ENCODE measurements at places on chromosomes 3 and 15.

DNA sequence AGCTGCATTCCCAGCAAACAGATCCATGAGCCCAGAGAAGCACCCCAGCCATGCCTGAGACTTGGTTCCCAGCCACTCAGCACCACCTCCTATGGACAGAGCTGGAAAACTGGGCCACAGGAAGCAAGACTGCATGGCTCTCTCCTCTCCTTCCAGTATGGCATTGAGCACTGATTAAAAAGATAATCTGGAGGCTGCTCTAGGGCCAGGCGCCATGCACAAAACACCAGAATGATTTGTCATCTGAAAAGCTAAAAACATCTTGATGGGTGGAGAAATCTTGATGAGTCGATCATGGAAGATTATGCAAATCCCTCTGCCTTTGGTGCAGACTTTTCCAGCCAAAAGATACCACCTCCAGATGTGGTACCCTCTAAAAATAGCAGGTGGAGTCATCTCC, 62.7 kb upstream of the MRPS22 start:
- DNase-seq, result no peak

- no peak for DNase-seq
Measured at GRCh38 chr3:25287291-25287884, 140.7 kb upstream of the RARB start.

DNA sequence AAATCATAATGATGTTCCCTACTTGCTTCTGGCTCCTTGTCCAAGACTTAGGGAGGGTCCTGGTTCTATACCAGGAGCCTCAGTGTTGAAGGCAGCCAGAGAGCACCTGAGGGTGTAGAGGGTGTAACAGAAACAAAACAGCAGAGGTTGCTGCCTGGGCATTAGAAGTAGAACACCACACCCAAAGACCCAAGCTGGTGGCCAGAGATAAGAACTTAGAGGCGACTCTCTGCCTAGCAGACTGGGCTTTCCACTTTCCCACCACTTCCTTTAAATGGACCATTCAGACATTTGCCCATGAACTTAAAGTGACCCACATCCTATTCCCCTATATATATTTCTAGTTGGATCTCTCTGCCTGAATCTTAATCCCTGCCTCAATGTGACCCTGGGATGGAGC, 189.8 kb downstream of the KLF13 start:
- no peak for DNase-seq

- no peak for DNase-seq
Measured at GRCh38 chr15:32730677-32731654, 13.2 kb downstream of the GREM1 start.

GRCh38 chr3:89586676-89587075, 479.3 kb downstream of the EPHA3 start:
- DNase-seq, result no peak

GRCh38 chr15:76576523-76577279, 240.1 kb downstream of the ISL2 start:
- DNase-seq, result no peak

DNA sequence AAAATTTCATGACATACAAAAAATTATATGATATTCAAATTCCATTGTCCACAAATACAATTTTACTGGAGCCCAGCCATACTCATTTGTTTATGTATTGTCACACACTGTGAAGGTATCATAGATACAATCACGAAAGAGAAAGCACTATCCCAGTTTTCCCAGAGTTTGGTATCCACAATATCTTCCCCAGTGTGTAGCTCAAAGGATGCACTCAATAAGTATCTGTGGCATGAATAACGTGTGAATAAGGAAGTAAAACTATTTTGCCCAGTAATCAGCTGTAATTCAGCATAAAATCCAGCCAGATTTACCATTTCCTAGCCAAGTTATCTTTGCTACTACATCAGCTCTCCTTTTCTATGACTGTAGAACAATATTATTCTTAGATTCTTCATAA, 131.3 kb upstream of the KCNMB2 start:
- DNase-seq, result no peak

GRCh38 chr3:31908391-31909097, 72.5 kb downstream of the OSBPL10 start:
- no peak for DNase-seq

DNA sequence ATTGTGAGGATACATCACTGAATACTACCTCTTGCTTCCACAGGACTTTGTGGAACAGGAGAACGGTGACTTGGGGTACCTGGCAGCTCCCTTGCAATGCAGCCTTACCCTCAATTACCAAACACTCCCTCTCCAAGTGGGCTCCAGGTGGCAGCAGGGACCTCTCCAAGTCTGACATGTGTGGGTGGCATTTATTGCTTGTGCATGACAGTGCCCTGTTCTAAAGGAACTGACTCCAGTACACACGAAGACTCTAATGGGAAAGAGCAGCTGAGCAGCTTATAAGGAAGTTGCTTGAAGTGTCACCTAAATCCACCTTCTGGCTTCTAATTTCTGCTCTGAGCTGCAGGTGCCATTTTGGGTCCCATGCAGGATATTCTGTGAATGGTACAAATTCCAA, 174.1 kb upstream of the SLCO3A1 start:
- DNase-seq, result no peak

DNA sequence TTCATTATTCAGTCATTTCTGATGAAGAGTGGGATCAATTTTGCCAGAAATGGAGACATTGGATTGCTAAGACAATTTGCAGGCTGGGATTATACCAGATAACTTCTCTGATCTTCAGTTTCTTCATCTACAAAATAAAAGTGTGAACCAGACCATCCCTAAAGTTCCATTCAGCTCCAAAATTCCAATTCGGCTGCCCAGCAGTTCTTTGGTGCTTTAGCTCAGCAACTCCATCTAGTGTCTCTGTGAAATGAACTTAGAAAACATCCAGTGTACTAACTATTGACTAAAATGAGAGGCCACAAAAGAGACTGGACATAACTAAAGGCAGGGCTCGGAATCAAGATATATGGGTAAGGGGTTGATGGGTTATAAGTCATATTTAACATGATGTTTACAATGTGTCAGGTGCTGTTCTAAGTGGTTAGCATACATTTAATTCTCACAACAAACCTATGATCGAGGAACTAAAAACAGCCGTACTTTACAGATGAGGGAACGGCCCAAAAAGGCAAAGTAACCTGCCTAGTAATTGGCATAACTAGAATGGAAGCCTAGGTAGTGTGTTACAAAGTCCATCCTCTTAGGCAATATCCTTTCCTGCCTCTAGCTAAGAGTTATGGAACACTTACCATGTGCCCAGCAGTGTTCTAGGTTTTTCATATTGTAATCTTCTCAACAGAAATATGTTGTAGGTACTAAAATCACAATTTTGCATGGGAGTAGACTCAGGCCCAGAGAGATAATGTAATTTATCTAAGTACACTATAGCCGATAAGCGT, 17.0 kb downstream of the THAP10 start:
- DNase-seq, result no peak

- DNase-seq, result no peak
Measured at GRCh38 chr3:100120693-100121092, 6.4 kb upstream of the FILIP1L start.

- DNase-seq, result no peak
Measured at GRCh38 chr15:27973886-27974285, 125.2 kb downstream of the OCA2 start.

DNA sequence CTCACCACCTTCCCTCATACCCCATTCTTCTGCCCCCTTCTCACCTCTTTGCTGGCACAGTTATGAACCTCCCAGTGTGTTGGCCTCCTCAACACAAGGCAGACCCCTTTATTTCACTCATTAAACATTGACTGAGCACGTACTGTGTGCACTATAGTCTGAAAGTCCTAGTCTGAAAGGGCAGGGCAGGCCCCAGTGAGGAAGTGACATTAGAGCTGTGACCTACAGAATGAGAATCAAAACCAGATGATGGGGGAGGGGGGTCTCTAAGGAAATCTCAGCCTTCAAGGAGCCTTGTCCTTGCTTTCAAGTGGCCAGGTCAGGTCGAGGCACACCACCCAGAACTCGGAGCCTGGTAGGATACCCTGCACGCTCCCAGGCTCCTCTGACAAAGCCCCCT, 3.5 kb downstream of the SLC28A1 start:
- no peak for DNase-seq

DNA sequence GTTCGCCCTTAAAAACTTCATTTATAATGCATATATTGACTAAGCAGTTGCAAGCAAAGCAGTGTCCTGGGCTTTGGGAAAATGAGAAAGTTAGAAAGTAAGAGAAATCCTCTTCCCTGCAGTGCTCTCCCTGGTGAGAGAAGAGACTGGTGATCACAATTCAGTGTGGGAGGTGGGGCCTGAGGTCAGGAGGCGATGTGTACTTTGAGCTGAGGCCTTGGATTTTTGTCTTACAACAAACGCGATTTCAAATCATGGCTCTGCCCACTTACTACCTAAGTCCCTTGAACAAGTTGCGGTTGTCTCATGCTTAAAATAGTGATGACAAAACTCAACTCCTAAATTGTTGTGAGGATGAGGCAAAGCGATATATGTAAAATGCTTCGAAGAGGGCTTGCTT, 316.3 kb upstream of the NECTIN3 start:
- no peak for DNase-seq

DNA sequence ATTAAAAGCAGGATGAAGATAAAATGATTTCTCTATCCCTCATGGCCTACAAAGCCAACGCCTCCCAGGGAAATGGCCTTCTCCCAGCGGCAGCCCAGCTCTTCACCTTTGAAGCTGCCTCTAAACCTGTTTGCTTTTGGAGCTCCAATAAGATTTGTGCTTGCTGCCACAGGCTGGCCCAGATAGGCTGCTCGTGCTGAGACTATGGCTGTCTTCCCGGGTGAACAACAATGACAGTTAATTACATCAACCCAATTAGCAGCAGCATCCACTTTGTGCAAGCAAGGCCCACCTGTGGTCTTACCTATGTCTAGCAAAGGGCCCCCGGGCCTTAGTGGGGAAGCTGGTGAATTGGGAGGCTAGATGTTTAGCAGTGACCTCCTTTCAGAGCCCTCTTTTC, 179.6 kb downstream of the P3H2 start:
- DNase-seq, result no peak

GRCh38 chr15:93418566-93418965, 329.6 kb upstream of the RGMA start:
- DNase-seq, result no peak

- DNase-seq, result no peak
Measured at GRCh38 chr15:35047528-35047927, 37.6 kb downstream of the NANOGP8 start.

DNA sequence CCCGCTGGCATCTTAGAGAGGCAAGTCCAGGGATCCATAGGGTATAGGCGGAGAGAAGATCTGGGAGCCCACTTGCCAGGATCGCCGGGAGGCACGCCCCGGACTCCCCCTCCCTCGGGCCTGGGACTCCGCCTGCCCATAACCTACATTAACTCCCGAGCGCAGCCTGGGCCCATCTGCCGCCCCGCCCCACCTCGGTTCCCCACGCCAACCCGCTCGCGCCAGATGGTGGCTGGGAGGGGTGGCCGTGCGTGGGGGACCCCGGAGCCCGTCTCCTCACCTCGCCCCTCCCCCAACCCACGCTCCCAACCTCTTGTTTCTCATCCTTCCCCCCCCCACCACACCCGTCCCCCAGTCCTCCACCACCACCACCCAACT, 1.7 kb upstream of the DLL4 start:
- DNase-seq, result no peak

GRCh38 chr15:91265416-91265940, 165.4 kb downstream of the SV2B start:
- no peak for DNase-seq

DNA sequence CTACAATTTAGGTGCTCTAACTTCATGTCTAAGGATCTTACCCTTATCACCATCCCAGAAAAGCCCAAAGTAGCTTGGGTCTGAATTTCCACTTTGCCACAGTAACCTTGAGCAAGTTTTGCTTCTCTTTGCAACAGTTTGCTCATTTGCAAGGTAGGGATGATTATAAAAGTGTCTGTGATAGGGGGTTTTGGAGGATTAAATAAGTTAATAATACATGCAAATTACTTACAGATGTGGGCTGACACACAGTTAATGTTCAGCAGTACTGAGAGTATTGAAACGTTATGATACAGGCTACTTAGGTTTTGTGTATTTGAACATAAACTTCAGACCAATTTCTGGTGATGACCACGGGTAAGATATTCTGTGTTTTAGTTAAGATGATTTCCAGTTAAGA, 444.7 kb upstream of the TPRG1 start:
- no peak for DNase-seq

- no peak for DNase-seq
Measured at GRCh38 chr3:40414270-40414669, 27.3 kb downstream of the ENTPD3 start.

- no peak for DNase-seq
Measured at GRCh38 chr3:122799322-122799721, 4.5 kb downstream of the SLC49A4 start.

GRCh38 chr15:43859546-43859945, 32.7 kb downstream of the WDR76 start:
- DNase-seq, result no peak

DNA sequence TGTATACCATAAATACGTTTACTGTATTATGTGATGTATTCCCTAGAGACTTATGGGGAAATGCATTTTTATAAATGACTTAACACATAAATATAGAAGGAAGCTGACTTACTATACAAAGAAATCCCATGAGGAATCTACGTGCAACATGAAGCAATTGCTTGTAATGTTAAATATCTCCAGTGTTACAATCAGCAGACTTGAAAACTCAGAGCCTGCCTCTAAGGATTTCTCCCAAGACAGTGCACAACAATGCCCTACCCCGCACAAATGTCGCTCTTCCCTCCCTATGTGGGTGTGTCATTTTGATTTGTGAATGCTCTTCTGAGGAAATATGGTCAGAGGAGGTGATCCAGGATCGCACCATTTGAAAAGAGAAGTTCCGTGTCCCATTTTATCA, 629.0 kb downstream of the NR2F2 start:
- no peak for DNase-seq

DNA sequence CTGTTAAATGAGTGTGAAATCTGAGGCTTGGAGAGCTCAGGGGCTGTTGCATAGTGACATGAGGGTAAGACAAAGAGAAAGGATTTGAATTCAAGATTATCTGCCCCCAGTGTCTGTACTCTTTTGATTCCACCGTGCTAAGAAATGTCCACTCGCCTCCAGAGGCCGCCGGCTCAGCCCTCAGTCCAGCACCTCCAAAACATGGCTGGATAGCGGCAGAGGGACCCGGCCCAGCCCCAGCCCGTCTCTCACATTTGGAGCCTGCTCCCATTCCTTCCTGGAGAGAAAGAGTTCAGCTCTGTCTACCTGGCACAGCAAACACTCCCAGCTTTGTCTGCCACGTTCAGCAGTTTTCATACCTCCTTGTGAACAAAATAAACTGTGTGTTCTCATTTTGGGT, 84.8 kb upstream of the IQSEC1 start:
- no peak for DNase-seq

GRCh38 chr3:58093574-58094195, 85.5 kb downstream of the FLNB start:
- DNase-seq, result peak; percentile 45

GRCh38 chr15:95132774-95133173, 901.4 kb downstream of the MCTP2 start:
- DNase-seq, result no peak

GRCh38 chr3:18442756-18443664, 17.9 kb upstream of the SATB1 start:
- DNase-seq, result no peak

GRCh38 chr15:47265686-47266085, 451.6 kb upstream of the SEMA6D start:
- DNase-seq, result no peak

GRCh38 chr15:92232317-92232716, 161.4 kb upstream of the ST8SIA2 start:
- no peak for DNase-seq

Data from inflammatory macrophage treated with lipopolysaccharide for 1 hour (primary cell).